SK-MEL-5 (cell line): ENCODE measurements at places on chromosomes 6 and 20. TPM values are rescaled to one million over a fixed set of nuclear protein-coding genes. Genes with fewer than 3 reads are reported as not detected.
A peak's percentile ranks its signal among the peaks of the same experiment; 100 is the strongest.

Gene RAD21L1
- 0.11 TPM in 1 of 2 replicates, not detected in the other for total RNA-seq

Gene MYCT1
- total RNA-seq = 0.11 TPM in 1 of 2 replicates, not detected in the other

Gene NOL4L
- 2.1 and 2.4 TPM in 2 replicates for total RNA-seq

Gene FRK
- 1.8 and 1.9 TPM in 2 replicates for total RNA-seq

Gene PROKR2
- total RNA-seq = not detected in 2 replicates

Gene NUP43
- total RNA-seq = 31.3 and 33.4 TPM in 2 replicates

Gene POPDC3
- total RNA-seq = 67.5 and 69.1 TPM in 2 replicates

Gene PRSS16
- 4.9 and 5.2 TPM in 2 replicates for total RNA-seq

Gene PNLDC1
- 0.05 TPM in 1 of 2 replicates, not detected in the other for total RNA-seq

Gene RAB44
- total RNA-seq = not detected in 2 replicates

DNA sequence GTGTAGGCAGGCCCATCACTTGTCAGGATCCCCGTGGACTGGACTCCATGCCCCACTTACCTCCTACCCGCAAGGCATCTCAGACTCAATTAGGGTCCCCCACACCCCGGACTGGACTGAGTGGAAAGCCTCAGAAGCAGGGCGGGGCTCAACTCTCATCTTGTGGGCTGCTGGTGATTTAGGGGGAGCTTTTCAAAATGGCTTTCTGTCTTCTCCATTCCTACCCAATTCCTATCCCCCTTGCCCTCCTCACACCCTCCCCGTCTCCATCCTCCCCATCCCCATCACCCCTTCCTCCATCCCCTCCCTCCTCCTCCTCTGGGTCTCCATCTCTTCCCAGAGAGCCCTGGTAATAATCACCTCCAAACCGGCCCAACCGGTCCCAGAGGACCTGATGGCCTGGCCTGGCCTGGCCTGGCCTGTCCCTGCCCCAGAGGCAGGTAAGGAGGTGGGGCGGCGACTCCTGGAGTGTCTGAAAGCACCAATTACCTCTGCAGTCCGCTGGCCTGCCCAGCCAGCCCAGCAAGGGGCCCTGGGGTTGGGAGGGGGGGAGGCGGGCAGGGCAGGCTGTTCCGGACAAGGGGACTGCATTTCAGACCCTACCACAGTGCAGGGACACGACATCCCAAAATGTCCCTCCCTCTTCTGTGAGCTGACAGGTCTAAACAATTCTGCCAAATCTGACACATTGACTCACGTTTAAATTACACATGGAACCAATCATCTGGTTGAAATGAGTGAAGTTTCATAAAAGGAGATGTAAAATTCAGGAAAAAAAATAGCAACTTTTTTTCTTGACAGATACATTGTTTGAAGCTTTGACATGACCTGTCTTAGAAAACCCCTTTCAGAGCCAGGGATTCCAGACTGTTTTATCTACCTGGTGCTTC, 24.8 kb downstream of the MAFB start:
- DNase-seq = no peak

GRCh38 chr6:75223428-75223827, 17.6 kb upstream of the COL12A1 start:
- DNase-seq = no peak

DNA sequence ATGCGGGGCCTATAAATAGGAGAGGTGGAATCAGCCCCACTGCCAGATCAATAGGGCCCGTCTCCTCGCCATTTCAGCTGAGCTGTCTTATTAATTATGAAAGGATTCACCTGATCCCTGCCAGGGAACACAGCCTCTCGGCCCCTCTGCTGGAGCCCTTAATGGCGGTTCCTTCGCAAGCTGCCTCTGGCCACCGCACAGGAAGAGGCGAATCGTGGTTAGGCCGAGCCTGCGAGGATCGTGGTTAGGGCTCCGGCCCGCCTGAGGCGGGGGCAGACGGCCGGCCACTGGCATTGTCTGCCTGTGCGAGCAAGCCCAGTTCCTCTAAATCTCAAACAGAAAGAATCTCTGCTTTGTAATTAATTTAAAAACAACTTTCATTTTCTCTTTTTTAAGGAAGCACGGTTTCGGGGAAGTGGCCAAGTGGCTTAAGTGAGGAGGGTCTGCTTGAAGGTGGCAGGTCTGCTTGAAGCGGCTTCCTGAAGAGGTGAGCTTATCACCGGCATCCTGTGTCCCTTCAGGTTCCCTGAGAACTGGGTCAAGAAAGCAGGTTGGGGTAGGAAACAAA, 9.2 kb downstream of the NRN1 start:
- DNase-seq = peak; percentile 61

GRCh38 chr6:72564231-72564630, 57.6 kb upstream of the KCNQ5 start:
- DNase-seq = no peak

DNA sequence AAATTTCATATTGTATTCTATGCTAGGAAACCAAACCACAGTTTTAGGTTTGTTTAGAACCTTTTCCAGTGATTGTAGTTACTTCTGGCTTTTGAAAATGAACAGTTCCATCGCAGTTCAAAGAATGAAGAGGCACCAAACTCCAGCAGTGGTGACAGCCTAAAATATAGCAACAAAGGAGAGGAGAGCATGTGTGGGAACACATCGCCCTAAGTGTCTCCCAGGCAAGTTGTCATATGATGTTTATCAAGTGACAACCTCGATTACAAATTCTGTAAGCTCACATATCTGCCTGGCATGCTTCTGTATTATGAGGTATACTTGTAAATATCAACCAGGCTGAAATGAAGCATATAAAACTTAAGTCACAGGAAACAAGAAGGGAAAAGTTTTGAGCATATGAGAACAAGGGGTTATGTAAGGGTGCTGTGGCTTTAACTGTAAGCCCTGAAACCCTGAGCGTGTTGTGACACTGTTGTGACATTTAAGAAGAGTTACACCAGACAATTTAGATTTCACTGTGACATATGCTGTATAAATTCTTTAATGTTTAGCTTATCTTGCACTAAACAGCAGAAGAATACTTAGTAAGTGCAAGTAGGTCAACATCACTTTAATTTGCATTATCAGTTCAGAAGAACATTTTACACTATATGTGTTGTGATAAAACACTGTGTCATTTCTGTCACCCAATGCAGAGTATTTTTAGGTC, 29.1 kb upstream of the FBXL4 start:
- DNase-seq = no peak

DNA sequence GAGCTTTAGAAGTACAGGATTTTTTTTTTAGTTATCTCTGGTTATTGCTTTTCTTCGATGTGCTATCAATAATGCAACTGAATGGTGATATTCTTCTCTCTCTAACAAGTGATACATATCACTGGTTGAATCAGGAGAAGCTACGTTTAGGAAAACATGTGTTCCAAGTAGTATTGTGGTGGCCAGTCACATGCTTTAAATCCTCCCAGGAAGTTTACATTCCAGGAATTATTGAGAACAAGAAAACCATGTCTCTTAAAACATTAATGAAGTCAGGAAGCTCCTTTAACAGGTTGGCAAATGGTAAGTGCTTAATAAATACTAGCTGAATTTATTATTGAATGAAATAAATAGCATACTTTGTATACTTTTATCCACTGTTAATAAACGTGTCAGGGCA, 371.1 kb downstream of the BCKDHB start:
- peak; percentile 43 for DNase-seq

GRCh38 chr6:131765081-131765803, 42.6 kb upstream of the ENPP1 start:
- DNase-seq = peak; percentile 85

GRCh38 chr20:50652702-50653294, 38.5 kb downstream of the RIPOR3 start:
- DNase-seq = no peak

- DNase-seq = no peak
These were observed 36.4 kb downstream of the TGM2 start for GRCh38 chr20:38128691-38129090.

- no peak for DNase-seq
These were observed 100.8 kb downstream of the DST start for GRCh38 chr6:56541741-56542360.

GRCh38 chr6:6661191-6661590, 72.7 kb downstream of the LY86 start:
- no peak for DNase-seq

DNA sequence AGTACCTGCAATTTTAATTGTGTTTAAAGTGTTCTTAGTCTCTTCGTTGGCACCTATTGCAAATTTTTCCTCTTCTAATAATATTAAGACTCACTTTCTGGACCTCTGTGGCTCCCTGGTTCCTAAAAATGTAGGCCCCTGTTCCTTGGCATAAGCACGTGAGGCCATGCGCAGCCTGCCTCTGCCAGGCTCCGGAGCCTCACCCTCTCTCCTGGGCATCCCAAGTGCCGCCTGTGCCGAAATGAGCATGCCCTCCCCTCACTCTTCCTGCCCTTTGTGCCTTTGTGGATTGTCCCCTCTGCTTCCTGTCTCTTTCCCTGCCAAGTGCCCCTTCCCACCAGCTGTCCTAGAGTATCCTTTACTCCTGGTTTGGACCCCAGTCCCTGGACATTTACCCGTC, 246.1 kb downstream of the TMEM242 start:
- no peak for DNase-seq

- no peak for DNase-seq
These were observed 71.8 kb downstream of the ASCC3 start for GRCh38 chr6:100809346-100809745.

DNA sequence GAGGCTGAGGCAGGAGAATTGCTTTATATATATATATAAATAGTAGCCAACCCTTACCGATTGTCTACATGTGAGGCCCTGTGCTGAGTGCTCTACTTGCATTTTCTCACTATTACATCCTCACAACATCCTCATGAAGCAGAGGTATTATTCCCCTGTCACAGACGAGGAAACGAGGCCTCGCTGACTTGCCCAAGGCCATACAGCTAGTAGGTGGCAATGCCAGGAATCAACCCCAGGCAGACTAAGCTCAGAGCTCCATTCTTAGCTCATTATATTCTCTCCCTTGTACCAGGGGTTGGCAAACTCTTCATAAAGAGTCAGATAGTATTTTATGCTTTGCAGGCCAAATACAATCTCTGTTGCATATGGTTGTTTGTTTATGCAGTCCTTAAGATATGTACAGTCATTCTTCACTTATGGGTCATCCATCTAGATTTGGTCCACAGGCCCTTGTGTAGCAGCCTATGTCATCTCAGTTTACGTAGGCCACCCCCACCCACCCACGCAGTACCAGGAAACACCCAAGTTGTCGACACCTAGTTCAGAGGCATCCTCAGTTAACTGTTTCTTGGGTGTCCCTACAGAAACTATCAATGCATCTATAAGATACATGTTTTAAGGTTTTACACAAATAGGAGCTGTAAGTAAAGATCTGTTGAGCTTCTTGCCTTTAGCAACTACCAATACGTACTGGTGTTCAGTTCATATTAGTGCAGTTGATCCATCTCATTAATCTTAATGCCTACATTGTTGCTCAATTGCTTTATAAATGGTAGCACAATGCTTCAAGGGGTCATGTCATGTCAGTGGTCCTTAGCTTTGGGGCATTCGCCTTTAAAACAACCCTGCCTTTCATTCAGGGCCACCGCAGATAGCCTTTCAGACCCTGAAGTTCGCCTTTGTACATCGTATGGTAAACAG, 3.0 kb downstream of the CASS4 start:
- no peak for DNase-seq

DNA sequence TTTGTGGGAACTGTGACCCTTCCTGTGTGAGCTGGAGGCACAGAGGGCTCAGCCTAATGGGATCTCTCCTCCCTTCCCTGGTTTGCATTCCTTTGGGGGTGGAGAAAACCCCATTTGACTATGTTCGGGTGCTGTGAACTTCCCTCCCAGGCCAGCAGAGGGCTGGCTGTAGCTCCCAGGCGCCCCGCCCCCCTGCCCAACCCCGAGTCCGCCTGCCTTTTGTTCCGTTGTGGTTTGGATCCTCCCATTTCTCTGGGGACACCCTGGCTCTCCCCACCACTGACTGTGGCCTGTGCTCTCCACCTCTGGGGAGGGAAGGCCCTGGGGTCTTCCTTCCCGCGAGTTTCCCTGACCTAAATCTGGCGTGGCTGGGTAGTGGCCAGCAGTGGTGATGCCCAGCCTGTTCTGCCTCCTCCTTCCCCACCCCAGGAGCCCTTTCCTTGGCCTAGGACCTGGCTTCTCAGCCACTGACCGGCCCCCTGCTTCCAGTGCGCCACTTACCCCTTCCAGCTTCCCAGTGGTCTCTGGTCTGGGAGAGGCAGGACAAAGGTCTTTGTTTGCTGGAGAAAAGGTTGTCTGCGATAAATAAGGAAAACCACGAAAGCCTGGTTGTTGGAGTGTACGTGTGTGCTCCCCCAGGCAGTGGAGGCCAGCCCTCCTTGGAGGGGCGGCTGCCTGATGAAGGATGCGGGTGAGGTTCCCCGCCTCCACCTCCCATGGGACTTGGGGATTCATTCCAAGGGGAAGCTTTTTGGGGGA, 4.9 kb downstream of the VEGFA start:
- DNase-seq = peak; percentile 55

DNA sequence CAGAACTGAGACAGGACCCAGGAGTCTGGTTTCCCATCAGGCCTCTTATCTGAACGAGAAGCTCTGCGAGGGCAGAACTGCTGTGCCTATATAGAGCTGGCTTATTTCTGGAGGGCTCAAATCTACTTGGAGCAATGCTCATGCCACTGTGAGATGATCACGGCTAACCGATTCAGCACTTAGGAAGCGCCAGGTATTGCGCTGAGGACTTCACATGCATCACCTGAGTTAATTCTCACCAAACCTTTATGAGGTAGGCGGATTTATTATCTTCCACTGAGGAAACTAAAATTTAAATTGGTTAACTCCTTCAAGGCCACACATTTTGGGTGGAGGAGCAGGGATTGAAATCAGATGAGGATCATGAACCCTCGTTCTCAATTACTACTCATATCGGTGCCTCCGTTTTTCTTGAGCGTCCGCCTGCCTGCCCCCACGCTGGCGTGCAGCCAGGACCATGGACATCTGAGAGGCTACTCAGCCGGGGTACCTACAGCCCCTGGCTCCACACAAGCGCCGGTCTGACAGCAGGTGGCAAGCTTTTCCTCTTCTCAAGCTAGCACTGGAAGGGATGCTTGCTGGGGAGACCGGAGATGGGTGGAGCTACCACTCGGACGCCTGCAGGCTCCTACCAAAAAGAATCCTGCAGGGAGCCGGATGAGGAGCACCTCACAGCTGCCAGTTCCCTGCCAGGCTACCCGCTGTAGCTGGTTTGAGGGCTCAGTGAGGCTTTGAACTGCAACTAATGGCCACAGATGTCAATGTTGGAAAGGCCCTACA, 1.0 kb upstream of the PCIF1 start:
- DNase-seq = peak; percentile 80

DNA sequence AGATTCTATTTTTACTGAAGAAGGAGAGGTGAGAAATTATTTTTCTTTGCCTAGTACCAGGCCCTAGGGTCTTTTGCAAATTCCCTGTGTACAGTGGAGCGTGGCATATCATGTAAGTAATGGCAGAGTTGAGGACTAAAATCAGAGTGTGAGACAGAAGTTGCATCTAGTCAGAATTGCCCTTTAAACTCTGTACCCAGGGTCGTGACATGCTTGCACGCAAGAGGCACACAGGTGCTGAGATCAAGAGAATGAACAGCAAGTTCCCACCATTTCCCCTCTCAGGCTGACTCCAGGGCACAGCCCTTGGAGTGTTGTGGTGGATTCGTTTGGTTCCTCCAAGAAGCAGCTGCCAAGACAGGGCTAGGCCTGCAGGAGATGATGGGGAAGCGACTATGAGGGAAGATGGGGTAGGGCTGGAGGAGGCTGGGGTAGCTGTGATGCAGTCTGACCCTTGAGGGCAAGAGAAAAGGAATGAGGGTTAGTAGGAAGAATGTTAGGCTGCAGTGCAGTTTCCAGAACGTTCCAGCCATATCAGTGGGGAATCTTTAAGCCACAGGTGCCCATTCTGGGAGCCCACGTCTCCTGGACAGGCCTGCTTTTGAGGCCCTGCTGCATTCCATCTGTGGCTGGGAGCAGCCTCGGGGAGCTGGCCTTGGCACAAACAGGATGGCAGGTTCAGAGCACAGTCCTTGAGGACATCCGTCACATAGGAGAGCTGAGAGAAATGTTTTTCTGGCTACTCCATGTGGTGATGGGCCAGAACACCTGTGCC, 6.9 kb downstream of the NELFCD start:
- no peak for DNase-seq
